ENCODE measurements at places on chromosomes 7 and 10.

DNA sequence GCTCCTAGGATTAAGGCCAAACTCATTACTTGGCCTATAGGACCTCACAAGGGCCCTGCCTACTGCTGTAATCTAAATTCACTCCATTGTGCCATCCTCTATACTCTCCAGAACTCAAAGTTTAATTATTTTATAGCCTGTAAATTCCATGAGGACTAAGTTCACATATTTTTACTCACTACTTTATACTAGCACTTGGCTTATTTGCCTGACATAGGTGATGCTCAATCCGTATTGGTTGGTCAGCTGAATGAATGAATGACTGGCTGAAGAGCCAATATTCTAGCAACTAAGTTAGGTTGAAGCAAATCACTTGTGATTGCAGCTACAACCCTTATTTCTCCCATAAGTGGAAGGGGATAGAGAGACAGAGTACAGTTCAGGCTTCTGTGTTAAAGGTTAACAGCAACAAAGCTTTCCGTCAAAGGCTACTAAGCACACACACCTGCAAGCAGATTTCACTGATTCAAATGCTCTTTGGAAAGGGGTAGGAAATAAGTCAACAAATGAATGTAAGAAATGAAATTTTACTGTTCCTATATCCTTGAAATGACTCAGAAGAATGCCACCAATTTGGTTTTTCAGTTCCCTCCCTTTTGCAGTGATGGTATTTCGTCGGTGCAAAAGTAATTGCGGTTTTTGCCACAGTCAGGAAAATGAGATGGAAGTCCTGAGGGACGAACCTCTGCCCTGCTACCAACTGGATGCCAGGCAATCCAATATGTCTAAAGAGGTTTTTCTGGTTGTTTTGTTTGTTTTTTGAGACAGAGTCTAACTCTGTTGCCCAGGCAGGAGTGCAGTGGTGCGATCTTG is 120.7 kb downstream of the COL28A1 start:
- DNase-seq: no peak

- DNase-seq: no peak
Observed at GRCh38 chr10:132891368-132891767, 51.0 kb downstream of the CFAP46 start.

GRCh38 chr7:219581-220150 is 27.3 kb downstream of the FAM20C start:
- DNase-seq: peak; percentile 83

GRCh38 chr10:63252095-63252762 is 119.1 kb downstream of the NRBF2 start:
- DNase-seq: no peak

GRCh38 chr7:19009241-19009935 is 108.0 kb downstream of the TWIST1 start:
- no peak for DNase-seq

GRCh38 chr7:98565103-98565502 is 52.0 kb upstream of the NPTX2 start:
- no peak for DNase-seq

DNA sequence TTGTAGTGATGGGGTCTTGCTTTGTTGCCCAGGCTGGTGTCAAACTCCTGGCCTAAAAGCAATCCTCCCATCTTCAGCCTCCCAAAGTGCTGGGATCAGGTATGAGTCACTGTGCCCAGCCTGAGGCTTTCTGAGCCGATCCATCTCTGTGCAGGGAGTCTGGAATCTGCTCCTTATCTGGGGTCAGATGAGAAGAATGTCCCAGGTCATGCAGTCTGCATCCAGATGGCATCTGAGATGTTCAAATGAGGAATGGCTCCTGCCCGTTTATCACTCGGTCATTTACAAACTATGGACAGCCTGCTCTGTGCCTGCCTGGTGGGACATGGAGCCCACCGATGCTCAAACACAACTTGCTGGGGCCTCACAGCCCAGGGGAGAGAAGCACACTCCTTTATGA is 11.1 kb upstream of the SLC18A3 start:
- no peak for DNase-seq

- DNase-seq: no peak
Observed at GRCh38 chr7:95435422-95435780, 573 bp upstream of the PON2 start.

- DNase-seq: no peak
Observed at GRCh38 chr7:105639667-105640493, 58.6 kb upstream of the EFCAB10 start.
